ENCODE measurements at places on chromosomes 3 and 15.

- no peak for DNase-seq
Measured at GRCh38 chr15:90322538-90322937, 29.5 kb upstream of the ZNF774 start.

GRCh38 chr3:42961633-42962032, 17.5 kb upstream of the GASK1A start:
- peak; percentile 7 for DNase-seq

- DNase-seq = no peak
Measured at GRCh38 chr15:74384566-74384880, 17.1 kb upstream of the CYP11A1 start.

DNA sequence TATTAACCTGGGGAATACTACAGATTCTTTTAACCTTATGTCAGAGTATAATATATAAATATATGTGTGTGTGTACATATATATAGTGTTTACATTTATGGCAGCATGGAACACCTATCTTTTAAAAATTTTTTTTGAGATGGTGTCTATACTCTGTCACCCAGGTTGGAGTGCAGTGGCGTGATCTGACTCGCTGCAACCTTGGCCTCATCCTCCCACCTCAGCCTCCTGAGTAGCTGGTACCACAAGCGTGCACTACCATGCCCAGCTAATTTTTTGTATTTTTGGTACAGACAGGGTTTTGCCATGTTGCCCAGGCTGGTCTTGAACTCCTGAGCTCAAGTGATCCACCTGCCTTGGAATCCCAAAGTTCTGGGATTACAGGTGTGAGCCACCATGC, 18.5 kb upstream of the ERICH6 start:
- DNase-seq = no peak

DNA sequence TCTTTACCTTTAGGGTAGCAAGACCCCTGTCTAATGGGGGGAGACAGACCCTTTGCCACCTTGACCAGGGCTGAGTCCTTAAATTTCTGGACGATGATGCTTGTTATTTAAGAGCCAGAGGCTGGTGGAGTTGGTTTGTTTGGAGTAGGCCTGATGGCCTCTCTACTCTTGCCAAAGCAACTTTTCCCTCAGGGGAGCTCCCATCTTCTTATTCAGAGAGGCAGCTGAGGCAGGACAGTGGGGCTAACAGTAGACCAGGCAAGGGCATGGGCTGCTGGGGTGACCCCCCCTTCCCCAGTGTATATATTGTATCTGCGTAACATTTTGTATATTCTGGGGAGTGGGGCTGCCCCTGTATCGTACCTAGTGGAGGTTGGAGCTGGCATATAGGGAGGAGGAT, 10.3 kb downstream of the RPS17 start:
- no peak for DNase-seq

DNA sequence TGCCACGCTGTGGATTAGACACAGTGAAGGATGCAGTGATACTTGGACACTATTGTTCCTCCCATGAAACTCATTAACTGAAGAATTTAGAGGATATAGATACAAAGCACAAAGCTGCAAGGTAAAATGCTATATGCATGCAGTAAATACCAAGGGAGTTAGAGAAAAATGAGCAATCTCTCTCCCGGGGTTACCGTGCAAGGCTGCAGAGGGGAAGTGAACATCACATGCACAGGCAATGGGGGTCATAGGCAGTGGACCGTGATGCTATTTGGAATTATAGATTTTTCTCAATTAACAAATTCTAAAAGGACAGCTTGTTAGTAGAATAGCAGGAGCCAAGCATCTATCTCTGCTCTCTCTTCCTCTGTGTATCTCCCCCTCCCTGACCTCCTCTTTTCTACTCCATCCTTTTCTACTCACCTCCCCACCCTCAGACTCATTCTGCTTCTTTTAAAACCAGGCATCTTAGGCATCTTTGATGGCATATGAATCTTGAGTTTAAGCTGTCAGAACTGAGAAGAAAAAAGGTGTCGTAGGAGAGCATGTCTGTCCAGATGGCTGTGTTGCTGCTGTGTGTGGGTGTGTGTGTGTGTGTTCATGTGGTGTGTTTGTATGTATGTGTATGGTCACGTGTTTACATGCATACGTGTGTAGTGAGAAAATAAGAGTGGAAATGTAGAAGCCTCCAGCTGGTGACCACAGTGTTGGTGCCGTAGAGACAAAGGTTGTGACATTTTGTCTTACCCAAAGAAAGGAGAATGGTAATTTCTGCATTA, 339.0 kb downstream of the EPHB1 start:
- DNase-seq = no peak

GRCh38 chr15:67068710-67069400, 3.5 kb downstream of the SMAD3 start:
- no peak for DNase-seq

Measured in HL-60 (cell line).